Psoas muscle (tissue), 8 donors: ENCODE measurements at places on chromosomes 6 and 20. TPM values are rescaled to one million over a fixed set of nuclear protein-coding genes. Genes with fewer than 3 reads are reported as not detected.

The CPNE5 gene
- polyA plus RNA-seq: 1.7 TPM

DNA sequence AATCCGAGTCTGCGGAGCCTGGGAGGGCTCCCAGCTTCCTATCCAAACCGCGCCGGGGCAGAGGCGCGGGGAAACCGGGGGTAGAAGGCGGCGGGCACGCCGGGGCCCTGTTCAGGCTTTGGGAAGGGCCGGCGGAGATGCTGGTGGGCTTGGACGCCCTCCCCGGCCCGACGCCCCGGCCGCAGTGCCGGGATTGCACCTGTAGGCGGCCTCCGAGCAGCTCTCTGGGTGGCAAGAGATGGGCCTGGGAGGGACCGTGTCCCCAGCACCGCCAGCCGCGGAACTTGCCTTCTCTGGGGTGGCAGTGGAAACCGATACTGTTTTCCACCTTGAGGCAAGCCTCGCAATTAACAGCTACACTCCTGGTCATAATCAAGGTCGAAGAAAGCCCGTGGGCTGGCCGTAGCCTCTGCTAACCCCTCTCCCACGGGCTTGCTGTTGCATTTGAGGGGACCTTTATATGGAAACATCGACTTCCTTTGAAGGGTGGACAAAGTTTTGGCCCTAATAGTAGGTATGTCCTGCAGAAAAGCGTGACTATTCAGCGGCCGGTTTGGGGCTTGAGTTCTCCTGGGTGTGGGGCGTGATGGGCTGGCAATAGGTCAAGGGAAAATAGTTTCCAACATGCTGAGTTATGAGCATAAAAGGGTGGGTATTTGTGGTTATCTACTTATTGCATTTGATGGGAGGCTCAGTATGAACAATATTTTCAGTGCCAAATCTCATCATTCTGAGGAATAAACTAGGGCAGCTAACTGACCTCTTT, 1.1 kb upstream of the JAG1 start:
- DNase-seq: peak; percentile 87

- no peak for DNase-seq
These were observed 18.2 kb upstream of the ECI2 start for GRCh38 chr6:4153514-4153985.

DNA sequence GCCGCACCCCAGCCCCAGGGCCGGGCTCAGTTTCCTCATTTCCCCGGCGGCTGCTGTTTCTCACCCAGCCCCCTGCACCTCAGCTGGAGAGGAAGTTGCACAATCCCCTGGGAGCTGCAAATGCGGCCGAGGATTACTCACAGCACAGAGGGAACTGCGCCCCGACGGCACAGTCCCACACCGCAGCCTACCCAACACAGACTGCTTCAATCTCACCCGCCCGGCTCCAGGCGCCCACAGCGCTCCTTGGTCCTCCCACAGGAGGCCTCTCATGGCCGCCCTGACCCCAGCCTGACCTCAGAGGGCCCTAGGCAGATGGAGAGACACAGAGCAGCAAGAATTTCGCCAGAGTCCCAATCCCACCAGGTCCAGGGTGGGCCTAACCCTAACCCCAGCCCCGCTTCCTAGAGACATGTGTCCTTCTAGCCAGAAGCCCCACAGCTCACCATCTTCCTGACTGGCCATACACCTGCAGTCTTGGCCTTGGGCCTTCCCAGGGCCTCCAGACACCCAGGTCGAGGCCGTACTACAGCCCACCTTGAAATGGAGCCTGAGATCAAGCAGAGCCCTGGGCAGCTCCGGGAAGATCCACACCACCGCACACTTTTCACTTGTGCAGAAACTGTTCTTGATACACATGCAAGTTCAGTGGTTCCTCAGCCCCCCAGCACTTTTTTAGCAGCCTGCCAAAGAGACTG, 11.7 kb downstream of the TFEB start:
- DNase-seq: peak; percentile 92

DNA sequence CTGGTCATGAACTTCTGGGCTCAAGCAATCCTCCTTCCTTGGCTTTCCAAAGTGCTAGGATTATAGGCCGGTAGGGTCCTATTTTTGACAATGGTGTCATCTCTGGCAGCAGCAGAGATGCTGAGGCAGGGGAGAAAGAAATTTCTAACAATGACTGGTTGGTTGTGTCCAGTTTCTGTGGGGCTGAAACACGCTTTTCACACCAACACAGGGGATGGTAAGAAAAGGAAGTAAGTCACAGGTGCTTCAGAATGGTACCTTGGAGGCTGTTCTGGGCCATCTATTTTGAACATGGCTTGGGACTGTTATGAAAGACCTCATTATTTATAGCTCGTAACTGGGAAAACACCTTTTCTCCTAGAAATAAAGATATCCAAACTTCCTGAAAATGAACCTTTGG, 72.6 kb downstream of the GJA10 start:
- DNase-seq: no peak

- no peak for DNase-seq
These were observed 97.9 kb downstream of the HUS1B start for GRCh38 chr6:558959-559358.

- no peak for DNase-seq
These were observed 101.5 kb downstream of the ISM1 start for GRCh38 chr20:13322621-13323020.

The CARMIL1 gene
- polyA plus RNA-seq: 0.83 TPM

The CRYBG1 gene
- polyA plus RNA-seq: 0.17 TPM

The PLCB4 gene
- polyA plus RNA-seq: 1.6 TPM

DNA sequence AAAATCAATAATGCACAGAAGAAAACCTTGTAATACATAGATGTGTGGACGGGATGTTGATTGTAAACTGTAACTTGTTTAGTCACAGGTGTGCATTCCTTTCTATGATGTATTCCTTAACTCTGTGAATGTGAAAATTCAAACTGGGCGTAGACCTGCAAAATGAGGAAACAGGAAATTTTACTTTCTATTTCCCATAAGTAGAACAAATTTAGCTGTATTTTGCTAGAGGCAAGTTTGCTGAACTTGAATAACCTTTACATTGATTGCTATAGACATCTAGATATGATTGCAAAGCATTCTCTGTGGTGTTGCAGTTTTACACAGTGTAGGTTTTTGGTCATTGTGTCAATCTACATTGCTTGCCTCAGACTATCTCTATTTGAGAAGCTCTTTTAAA, 368.4 kb upstream of the MAN1A1 start:
- DNase-seq: no peak

DNA sequence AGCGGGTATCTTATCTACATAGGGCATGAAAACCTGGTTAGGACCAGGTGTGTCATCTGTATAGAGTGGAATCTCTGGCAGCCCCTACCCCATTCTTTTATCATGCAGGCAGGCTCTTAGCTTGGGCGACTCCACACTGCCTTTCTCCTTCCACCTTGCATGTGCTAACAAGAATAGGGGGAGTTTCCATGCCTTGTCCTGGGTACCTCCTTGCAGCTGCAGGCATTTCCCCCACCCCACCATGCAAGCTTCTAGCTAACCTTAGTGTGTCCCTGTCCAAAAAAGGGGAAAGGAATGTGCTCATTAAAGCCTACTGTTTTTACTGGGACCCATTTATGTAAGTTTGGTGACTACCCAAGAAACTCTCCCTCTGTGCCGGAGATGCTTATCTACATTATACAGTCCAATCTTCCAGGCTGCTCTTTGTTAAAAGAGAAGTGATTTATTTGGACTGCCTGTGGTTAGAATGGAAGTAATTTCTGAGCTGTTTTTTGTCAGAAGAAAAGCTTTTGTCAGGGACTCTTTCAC, 10.5 kb upstream of the CEP43 start:
- DNase-seq: no peak
